Activated effector memory CD4-positive, alpha-beta T cell treated with Interleukin-2 at 50 U/mL for 16 hours (primary cell): ENCODE measurements at places on chromosomes 4 and X.
A peak's percentile ranks its signal among the peaks of the same experiment; 100 is the strongest.

DNA sequence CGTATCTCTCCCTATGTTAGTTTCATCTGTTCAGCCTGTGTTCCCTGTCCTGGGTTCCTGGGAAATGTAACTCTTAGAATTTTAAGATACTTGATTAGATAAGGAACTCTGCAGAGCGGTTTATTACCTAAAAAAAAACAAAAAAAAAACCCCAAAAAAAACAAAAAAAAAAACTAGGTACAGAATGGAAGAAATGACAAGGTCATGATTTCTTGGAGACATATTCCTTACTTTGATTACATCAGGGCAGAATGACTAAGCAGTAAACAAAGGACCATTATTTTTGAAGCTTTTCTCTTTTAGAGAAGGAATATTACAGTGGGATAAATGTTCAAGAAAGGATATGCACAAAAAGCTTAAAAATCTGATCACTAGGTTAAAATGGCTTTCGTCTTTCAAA is 171.8 kb downstream of the ARAP2 start:
- no peak for DNase-seq

DNA sequence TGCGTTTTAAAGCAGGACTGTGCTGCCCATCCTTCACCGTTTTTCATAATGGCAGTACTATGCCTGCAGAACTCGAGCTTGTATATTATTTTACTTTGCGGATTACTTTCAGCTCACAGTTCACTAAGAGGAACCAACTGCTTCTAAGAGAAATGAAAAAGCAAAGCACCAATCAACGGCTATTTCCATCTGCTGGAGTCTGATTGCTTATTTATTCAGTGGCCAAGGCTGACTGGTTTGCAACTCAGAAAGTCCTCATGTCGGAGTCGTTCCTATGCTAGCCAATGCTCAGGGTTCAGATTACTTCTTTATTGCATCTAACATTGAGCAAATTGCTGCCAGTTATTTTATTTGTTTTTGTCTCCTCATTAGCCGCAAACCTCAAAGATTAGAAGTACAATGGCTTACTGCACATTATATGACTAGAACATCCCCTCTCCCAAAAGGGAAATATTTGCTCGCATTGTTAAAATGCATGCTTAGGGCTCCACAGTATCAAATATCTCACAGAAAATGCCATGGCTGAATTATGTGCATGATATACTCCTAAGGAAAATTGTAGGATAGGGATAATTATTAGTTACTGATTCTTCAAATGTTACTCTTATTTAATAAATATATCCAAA is 1628.2 kb upstream of the ADGRL3 start:
- DNase-seq, result no peak

- peak; percentile 39 for DNase-seq
Observed at GRCh38 chr4:40055863-40056715, 561 bp upstream of the N4BP2 start.

DNA sequence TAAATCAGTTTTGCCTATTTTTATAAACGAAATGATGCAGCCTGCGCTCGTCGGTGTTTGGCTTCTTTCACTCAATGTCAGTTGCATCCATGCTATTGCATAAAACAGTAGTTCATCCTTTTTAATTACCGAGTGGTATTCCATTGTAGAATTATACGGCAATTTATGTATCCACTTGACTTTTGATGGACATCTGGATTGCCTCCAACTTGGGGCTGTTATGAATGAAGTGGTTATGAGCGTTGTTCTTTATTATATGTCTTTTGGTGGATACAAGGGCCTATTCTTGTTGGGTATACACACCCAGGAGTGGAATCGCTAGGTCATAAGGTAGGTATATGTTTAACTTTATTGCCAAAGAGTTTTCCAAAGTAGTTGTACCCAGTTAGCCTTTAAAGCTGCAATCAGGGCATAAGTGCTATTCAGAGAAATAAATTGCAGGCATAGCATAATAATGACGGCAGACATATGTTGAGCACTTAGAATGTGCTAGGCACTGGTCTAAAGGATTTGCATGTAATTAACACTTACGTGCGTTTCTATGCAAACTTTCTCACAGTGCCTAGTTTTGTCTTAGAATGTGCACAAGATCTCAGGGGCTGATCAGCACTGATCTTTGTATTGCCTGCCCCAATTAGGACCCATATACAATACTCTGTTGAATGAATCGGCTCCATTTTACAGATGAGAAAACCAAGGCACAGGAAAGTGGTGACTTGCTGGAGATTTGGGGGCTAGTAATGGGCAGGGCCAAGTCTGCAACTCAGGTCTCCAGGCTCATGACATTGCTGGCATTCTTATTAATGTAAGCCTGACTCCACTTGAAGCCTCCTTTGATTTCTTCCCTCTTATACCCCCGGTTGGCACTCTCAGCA is 407.0 kb downstream of the BCOR start:
- DNase-seq, result no peak

DNA sequence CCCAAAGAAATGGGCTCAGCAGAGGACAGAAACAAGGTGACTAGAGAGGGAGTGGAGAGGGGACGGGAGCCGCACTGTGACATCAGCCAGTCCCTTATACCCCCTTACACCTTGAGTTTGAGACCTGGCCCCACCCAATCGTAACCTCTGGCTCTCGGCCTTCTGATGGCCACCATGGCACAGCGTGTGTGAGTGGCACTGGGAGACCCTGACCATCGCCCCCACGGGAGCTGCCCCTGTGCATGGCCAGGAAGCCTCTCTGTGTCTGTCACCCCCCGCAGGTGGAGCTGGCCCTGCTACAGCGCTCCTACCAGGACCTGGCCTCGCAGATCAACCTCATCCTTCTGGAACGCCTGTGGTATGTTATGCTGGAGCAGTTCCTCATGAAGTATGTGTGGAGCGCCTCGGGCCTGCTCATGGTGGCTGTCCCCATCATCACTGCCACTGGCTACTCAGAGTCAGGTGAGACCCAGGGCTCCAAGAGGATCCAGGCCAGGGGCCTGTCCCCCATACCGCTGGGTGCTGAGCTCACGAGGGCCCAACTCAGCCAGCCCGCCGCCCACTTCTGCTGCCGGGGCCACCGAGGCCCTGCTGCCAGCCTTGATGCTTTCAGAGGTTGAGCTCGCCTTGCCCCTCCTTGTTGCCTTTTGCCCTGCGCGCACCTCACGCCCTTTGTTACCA is 4.4 kb downstream of the ABCD1 start:
- DNase-seq, result no peak

- no peak for DNase-seq
Observed at GRCh38 chr4:113173793-113174264, 124.4 kb downstream of the ANK2 start.

DNA sequence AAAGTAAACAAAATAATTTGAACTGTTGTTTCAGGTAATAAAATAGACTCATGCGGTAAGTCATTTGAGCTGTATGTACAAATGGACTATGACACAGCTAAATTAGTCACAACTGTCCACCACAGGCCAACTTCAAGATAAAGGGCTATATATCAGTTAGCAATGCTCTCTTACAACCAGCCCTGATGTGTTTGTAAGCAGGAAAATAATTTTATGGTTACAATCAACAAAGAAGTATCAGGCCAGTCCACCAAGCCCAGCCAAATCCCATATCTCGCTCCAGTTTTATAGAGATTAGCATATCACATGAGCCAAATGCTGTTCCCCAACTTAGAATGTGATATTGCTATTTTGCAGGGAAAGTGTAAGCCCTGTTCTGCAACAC is 511 bp upstream of the DUSP21 start:
- DNase-seq, result no peak

DNA sequence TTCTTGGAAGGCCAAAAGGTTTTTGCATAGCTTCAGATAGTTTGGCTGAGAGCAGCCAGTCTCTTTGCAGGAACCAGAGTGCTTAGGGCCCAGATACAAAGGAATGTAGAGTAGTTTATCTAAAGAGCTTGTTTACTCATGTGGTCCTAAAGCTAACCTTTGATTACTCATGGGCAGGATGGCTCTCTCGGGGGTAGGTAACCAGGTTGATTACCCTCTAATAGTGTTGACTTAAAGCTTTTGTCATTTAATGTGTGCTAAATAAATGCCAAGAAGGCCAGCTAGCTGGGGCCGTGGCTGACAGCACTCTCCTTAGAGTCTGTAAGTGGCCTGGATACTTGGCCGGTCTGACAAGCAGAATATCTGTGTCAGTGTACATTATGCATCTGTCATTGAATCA is 69.7 kb upstream of the MAGEB16 start:
- DNase-seq, result no peak

DNA sequence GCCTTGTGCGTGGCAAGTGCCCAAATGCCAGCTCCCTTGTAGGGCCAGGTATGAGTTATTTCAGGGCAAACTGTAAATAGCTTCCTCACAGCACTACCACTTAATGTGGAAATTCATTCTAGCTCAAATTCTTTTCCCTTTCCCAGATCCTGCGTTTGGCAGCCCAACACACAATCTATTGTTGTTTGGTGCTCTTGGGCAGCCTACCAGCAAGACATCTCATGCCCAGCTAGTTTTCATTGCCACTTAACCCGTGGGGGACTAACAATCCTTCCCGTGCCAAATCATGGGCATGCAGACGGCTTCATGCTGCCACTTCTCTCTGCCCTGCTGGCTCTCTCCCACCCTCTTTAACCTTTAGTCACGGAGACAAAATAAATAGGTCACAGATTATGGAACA is 454.2 kb downstream of the GRIA2 start:
- DNase-seq, result no peak

DNA sequence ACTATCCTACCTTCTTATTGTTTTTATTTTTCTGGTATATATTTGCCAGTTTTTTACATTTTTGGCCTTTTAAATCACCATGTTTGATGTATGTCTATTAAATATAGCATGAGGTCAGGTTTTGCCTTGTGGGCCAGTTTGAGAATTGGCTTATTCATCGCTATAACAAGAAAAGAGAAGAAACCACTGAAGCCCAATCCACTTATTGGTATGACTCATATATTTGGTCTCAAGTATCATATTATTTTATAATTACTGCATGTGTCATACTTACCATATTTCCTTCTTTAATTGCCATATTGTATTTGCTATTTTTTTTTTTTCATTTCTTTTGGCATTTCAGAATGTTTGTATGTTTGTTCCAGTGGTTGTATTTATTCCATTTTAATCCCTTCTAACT is 99.3 kb downstream of the IRF2 start:
- DNase-seq, result no peak

- no peak for DNase-seq
Observed at GRCh38 chrX:114584983-114585842, 1.3 kb downstream of the HTR2C start.

- DNase-seq, result no peak
Observed at GRCh38 chr4:38647101-38647819, 16.7 kb upstream of the KLF3 start.

DNA sequence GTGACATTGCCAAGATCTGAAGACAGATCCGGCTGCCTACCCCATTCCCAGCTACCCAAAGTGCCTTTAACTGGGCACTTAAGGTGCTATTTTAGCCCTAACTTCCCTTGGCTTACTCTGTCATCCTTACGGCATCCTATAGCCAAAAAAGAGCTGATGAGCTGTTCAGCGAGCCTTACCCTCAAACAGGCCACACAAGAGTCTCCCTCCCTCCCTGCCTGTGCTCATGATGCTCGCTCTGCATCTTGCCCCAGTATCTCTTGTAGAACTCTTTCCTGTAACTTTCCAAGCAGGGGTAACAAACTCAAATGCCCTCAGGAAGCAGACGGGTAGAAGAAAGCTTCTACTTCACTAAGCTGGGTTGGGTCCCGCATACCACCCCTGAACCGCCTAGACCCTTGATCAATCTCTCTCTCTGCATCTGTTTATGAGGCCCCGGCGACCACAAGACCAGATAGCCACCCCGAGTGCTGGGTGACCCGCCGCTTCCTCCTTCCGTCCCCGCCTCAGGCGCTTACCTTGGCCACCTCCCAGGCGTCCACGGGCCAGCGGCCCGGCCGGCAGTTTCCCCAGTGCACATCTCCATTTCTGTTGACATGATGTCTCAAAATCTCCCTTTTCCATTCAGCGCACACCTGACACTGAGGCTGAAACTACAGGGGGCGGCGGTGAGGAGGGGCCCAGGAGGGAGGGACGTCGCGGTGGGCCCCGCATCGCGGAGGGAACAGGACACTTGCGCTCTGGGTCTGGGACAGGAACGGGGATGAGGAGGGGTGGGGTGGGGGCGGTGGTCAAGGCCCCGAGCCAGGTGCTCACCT is 663 bp downstream of the CXorf38 start:
- DNase-seq, result peak; percentile 8

DNA sequence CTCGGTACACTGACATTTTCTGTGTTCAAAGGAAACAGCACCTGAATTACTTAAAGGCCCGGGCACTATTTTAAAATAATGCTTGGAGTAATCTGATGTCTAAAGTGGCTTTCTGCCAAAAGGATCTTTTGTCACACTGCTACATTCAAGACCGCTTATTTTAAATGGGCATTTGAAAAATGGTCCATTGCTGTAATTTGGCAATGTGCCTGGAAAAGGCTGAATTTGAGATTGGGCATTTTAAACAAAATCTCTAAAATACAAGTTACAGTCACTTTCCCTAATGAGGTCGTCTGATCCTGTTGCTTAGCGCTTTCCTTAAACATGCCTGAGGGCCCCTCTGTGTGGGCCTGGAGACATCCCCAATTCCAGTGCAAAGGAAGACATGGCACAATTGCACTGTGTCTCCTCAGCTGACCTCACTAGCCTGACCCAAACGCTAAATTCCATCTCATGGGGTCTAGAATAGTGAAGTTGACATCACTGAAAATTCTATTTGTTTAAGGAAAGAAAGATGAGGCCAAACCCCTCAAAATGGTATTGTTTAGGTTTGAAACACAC is 214.2 kb downstream of the GPC3 start:
- no peak for DNase-seq

GRCh38 chr4:151488968-151489367 is 80.0 kb downstream of the FHIP1A start:
- no peak for DNase-seq

GRCh38 chr4:38381788-38382187 is 282.2 kb upstream of the KLF3 start:
- no peak for DNase-seq

- no peak for DNase-seq
Observed at GRCh38 chrX:133297284-133297683, 79.1 kb upstream of the TFDP3 start.

DNA sequence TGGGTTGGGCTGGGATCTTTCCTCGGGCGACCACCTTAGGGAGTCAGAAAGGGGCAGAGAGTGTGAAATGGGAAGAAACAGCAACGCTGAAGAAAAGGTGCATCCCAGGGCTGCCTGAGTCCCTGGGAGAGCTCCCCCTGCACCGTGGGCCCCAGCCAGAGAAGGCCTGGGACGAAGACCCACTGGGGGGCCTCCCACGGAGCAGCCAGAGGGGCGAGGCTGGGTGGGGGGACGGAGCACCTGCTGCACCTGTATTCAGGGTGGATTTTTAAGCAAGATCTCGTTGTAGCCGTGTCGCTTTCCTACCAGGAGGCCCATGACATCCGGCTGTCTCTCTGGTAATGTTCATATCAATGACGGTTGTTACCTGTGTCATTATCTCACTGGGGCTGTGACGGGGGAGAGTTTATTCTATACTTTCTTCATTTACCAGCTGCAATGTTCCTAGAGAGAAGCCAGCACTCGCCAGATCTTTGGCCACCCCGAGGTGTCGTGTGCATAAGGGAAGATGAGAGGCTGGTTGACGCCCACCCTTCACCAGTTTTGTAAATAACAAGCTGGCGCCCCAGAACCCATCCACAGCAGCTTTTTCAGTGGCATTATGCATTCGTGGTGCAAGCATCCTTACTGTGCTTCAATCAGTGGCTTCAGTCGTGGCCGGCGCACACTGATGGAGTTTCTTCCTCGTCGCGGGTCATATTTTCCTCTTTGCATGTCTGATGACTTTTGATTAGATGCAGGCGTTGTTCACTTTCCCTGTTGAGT is 5.6 kb upstream of the PCGF3 start:
- no peak for DNase-seq
